ENCODE measurements at places on chromosomes 1 and 21.

DNA sequence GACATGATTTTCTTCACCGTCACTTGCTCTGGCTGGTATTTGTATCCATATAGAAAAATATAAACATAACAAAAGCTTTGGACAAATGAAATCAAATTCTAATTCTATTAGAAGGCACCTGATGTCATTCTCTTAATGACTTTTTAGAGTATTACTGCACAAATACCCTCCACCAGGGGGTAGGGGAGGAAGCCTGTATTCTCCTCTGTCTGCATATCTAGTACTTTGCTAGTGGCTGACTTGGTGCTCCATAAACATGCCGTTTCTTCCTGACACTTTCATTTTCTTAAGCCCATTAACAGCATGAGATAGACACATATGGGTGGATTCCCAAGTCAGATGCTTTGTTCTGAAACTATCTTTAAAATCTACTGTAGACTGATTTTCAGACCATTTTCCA is 20.6 kb upstream of the KCNJ15 start:
- no peak for DNase-seq

GRCh38 chr21:35026617-35027562 is 22.2 kb downstream of the RUNX1 start:
- DNase-seq: peak; percentile 72

- no peak for DNase-seq
Measured at GRCh38 chr1:10867914-10868598, 71.6 kb upstream of the CASZ1 start.

- no peak for DNase-seq
Measured at GRCh38 chr1:15195420-15196052, 42.0 kb downstream of the TMEM51 start.

- no peak for DNase-seq
Measured at GRCh38 chr1:44328671-44329416, 26.2 kb downstream of the ERI3 start.

DNA sequence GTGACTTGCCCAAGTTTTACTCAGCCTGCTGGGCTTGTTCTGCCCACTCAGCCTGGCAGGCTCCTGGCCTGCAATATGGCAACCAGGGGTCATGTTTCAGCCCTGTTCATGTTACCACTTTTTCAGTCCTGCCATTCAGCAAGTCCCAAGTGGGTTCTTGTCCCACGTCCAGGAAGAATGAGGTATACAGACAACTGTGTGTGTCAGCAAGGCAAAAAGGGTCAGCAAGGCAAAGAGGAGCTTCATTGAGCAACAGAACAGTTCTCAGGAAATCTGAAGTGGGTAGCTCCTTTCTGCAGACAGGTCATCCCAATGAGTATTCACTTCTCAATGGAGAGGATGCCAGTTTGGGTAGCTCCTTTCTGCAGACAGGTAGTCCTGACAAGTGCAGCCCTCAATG is 1233.3 kb upstream of the B3GALT2 start:
- DNase-seq: no peak

DNA sequence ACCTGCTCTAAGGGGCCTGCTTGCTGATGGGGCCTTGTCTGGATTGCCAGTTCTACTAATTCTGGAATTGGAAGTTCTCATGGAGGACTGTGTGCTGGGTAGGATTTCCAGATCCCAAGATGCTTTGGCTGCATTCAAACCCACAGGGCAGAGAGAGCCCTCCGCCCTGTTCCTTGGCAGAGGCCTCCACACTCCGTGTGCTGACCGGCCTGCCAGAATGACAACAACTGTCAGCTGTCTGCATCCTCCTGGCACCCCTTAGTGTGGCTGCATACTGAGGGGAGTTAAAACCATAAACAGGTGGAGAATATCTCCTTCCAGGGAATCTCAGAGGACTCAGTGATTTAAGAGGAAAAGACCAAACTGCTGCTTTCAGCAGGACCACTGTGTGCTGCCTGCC is 60.7 kb downstream of the ADARB1 start:
- DNase-seq: no peak

DNA sequence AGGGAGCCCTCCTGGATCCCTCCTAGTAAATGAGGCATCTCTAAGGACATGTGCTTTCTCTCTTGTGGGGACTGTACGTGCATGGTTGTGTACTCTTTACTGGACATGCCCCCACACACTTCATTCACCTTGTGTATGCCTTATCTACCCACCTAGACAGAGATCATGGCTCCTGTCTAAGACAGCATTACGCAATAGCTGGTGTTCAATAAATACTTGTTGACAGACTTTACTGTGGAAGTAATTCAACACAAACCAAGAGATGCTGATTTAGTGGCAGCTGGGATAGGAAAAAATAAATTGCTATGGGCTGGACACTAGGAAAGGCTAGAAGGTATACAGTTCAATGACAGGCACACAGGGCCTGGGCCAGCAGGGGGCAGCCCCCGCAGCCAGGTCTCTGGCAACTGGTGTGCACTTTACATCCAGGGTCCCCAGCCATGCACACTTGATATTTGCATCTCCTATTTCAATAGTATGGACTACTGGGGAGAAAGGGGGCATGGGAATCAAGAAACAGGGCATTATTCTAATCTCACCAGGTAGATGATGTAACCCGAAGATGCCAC is 24.2 kb downstream of the TRABD2B start:
- DNase-seq: peak; percentile 9

GRCh38 chr1:54314696-54315095 is 91.5 kb downstream of the SSBP3 start:
- no peak for DNase-seq

GRCh38 chr1:119636491-119637089 is 11.5 kb downstream of the ZNF697 start:
- DNase-seq: no peak

DNA sequence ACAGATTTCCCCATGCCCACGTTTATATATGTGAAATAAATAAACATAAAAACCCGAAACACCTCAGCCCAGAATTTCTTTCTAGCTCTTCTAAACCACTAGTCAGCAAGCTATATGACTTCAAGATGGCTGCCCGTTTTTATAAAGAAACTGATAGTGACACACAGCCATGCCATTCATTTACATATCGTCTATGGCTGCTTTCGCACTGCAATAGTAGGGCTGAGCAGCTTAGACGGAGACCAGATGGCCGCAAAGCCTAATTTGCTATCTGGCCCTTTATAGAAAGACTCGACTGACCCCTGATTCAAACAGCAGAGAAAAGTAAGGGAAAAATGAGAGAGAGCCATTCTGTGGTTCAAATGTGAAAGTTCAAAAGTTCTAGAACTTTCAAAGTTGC is 45.7 kb upstream of the FMN2 start:
- DNase-seq: no peak

GRCh38 chr1:19370453-19371170 is 58.5 kb downstream of the SLC66A1 start:
- no peak for DNase-seq

GRCh38 chr1:177650947-177651346 is 318.9 kb downstream of the SEC16B start:
- no peak for DNase-seq

- DNase-seq: no peak
Measured at GRCh38 chr1:246735735-246736134, 11.5 kb downstream of the SCCPDH start.

DNA sequence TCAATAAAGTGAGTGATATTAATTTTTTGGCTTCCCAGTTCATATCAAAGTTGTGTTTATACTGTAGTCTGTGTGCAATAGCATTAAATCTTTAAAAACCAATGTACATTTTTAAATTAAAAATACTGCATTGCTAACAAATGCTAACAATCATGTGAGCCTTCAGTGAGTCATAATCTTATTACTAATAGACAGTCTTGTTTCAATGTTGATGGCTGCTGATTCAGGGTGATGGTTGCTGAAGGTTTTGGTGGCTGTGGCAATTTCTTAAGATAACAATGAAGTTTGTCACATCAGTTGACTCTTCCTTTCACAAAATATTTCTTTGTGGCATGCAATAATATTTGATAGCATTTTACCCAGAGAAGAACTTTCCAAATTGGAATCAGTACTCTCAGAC is 109.0 kb downstream of the ZMYM4 start:
- no peak for DNase-seq

GRCh38 chr1:46133781-46134350 is 1.4 kb upstream of the PIK3R3 start:
- DNase-seq: no peak

DNA sequence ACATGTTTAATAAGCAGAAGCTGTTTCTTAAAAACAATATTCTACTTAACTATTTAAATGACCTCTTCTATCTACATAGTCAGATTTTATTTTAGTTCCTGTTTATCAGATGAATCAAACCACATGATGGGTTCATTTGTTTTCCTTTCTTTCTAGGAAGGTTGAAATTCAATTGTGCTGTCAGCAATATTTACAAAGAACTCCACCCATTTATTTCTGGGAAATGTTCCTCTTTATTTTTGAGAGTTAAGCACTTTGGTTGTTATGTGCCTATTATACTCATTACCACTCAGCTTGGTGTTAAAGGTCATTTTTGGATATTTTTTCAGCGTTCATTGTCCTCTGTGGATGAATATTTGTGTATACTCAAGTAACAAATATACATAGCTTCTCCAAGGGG is 84.9 kb downstream of the C4BPA start:
- no peak for DNase-seq

DNA sequence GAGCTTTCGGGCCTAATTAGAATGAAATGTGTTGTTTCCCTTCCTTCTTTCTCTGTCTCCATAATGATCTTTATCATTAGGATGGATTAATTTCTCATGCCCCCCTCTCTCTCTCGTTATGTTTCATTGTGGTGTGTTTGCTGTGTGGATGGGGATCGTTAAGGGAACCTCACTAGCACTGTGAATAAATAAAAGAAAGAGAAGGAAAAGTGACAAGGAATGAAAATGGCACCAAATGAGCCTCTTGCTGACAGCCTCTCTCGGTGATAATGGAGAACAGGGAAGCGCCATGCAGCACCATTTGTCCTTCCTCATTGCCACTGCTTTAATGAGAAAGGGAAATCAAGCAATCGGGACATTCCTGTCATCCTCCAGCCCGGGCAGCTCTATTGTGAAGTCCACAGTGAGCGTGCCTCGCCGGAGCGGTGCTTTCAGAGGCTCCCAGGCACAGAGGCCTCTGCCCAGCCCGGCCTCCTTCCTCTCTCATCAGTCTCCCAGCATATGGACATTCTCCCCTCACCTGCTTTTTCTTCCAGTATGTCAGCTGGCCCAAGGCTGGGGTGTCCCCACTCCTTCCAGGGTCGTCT is 265.7 kb upstream of the TMEM51 start:
- no peak for DNase-seq

DNA sequence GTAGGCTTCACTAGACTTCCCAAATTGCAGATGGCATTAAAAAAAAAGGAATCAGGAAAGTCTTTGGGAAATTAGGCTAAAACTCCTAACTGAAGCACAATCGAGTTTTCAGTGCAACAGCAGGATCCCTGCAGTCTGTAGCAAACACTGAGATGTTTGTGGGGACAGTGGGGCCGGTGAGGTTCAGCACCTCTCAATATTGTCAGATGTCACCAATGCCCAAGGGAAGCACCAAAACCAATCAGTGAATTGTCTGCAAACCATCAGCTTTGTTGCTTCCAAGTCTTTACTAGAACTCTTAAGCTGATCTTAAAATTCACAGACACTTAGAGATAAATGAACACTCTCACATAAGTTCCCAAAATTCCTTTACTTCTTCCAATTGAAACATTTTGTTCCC is 2.6 kb downstream of the ERG start:
- no peak for DNase-seq

DNA sequence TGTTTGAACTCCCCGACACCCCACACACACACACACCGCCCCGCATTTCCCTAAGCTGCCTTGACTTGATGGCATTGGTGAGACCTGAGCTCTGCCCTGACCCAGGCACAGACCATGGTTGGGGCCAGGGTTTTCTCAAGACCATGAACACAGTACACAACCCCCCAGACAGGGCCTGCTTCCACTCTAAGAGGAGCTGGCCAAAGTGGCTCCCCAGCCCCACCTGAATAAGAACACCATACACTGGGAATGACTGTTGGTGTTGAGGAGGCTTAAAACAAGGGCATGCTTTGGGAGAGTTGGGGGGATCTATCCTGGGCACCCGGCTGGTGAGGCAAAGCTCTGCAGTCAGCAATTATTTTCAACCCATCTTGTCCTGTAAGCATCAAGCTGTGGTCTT is 77.6 kb upstream of the SYT6 start:
- no peak for DNase-seq

DNA sequence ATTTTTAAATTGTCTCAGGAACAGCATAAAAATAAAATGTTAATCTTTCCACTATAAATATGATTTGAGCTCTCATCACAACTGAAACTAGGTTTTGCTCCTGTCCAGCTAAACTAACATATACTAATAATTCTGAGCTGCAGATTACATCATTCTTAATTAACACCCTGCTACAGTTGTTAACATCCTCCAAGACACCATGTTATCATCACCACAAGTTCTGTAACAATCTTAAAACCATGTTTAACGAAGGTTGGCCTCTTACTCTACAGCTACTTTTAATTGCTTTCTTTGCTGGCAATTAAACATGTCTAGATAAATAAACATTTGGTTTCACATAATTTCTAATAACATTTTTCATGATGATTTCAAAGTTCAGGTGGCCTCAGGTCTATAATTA is 240.9 kb downstream of the FAF1 start:
- DNase-seq: no peak

- no peak for DNase-seq
Measured at GRCh38 chr21:41727784-41728763, 38.8 kb downstream of the RIPK4 start.
